ENCODE measurements at places on chromosomes 1 and 21.

DNA sequence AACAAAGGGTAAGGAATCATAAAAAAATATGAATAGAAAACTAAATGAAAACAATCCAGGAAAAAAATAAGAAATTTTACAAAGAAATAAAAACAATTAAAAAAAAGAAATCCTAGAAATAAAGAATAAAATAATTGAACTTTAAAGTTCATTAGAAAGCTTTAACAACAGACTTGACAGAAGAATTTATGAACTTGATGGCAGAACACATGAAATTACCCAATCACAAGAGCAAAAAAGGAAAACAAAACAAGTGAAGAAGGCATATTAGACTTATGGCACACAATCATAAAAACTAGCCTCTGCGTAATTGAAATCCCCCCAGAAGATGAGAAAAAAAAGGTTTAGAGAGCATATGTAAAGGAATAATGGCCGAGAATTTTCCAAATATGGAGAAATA lies 802.5 kb upstream of the B3GALT2 start:
- no peak for DNase-seq

GRCh38 chr1:91374086-91374485 lies 30.6 kb downstream of the HFM1 start:
- DNase-seq, result no peak

DNA sequence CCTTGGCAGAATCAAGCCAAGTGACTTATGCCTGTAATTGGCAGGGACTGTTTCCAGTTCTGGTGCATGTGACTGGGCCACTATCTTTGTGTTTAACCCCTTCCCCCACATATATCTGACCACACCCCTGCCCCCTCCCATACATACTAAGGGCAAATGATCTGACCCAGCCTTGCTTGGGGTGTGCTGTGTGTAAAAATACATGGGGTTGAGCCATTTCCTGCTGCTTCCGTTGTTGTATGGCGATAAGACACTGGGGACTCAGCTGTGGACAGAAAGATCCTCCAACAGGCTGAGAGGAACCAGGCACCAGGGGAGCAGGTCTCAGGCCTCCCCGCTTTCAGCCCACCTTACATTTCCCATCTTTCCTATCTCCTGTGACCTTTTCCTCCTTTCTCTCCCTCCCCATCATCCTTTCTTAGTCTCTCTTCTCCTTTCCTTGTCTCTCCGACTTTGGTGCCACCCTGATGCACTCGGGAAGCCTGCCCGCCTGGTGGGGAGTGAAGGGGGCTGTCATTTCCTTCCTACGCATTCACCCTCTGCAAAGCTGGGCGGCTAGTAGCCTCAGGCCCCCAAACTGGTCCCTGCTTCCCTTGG lies 39.7 kb downstream of the TMCC2 start:
- no peak for DNase-seq

- peak; percentile 43 for DNase-seq
These were observed 32.4 kb downstream of the KANK4 start for GRCh38 chr1:62286786-62287224.

- no peak for DNase-seq
These were observed 163.3 kb downstream of the NRIP1 start for GRCh38 chr21:14901482-14901958.

GRCh38 chr1:30511563-30511962 lies 211.8 kb downstream of the MATN1 start:
- no peak for DNase-seq

DNA sequence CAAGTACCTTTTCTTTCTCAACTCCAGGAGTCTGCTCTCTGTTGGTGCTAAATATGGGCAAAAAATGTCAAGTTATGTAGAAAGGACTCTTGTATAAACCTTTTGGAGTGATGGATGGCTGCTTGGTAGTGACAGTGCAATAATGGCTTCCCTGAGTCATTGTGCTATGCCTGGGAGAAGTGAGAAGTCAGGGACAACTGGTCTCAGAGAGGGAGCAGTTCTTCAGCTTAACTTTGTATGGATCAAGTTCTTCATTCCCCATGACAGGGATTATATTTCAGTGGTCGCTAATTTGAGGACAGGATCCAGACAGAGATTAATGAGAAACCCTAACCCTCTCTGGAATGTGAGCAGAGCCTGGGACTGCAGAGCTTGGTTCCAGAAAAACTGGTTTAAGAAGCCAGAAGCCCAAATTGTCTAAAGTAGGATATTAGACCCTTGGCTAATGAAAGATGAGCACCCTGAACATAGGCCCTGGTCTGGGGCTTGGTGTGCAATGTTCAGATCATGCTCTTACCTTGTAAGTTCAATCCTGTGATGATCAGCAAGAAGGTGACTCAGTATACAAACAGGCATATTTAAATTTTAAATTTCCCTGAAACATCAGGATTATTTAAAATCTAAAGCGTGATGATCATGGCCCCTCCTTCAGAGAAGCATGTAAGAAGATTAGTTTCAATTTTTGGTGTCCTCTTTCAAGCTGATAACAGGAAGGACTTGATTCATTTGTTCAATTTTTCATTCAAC lies 50.9 kb downstream of the NTMT2 start:
- no peak for DNase-seq

DNA sequence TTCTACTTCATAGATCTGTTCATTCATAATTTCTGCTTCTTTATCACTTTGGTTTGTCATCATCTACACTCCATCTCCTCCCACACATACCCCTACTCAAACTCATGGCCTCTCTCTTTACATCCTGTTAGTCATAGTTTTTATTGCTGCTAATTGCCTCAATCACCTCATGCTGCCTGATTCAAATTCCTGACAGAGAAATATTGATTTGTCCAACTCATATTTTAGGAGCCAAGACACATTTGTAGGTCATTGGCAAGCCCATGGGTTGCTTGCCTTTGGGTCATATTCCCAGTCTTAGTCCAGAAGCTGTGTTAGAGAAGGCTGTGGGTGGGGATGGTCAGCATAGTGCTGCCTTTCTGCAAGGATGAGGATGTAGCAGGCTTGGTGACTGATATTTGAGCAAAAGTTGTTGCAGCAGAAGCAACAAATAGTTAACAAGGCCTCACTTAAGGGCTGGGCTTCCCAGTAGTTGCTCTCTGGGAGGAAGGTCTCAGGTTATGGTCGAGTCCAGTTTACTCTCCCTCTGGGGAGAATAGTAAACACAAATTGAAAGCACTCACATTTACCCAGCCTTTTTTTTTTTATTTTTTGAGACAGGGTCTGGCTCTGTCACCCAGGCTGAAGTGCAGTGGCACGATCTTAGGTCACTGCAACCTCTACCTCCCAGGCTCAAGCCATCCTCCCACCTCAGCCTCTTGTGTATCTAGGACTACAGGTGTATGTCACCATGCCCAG lies 22.4 kb upstream of the EPS15 start:
- no peak for DNase-seq

GRCh38 chr1:86197206-86197855 lies 40.8 kb upstream of the COL24A1 start:
- DNase-seq, result peak; percentile 49

DNA sequence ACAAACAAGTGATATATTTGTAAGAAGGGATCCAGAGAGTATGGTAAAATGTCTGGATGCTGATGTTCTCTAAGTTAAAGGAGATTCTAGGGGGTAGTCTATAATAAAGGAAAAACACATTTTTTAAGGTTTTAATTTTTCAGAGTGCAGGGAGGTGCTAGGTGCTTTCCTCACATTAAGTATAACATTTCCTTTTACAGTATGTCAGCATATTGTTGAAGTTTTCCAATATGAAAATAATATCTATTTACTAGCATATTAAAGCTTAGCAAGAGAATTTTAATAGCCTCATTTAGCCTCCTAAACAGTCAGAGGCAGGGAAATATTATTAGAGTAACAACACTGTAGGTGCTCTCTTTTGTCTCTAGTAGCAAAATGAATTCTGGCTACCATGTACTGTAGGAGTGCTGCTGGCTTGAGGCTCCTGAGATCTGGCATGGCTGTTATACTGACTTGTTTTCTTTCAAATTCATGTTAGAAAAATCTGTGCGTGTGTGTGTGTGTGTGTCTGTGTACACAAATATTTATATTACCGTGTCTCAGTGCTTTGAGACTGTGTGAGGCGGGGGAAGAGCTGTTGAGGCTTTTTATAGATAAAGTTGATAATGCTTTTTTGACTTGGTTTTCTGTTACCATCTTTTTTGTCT lies 71.0 kb downstream of the POU2F1 start:
- no peak for DNase-seq

DNA sequence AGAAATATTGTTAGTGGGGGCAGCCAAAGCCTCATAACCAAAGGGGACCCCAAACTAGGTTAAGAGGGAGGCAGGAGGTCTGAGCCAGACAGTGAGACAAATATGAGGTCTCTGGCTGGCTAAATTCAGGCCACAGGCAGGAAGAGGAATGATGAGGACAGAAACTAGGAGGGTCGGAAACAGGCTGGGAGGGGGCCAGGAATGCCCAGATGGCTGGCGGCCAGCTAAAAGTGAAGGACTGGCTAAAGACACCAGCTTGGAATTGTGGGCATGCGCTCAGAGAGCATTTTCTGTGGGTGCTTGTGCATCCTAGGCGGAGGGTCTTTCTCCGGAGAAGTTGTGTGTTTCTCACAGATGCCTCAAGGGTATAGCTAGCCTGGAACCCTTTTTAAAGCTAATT lies 77.0 kb downstream of the PGM1 start:
- DNase-seq, result no peak

- DNase-seq, result peak; percentile 62
These were observed at the start of gene PPIE for GRCh38 chr1:39738622-39739366. PPIE (plus strand) TSS chr1:39738882; CDS start chr1:39738901, 19 bp downstream.

GRCh38 chr1:230827801-230828200 lies 40.5 kb downstream of the C1orf198 start:
- no peak for DNase-seq

GRCh38 chr1:30912913-30913652 lies 4.5 kb upstream of the SDC3 start:
- DNase-seq, result no peak

GRCh38 chr1:248402748-248403147 lies at the start of gene OR2T1:
OR2T1 (plus strand) TSS chr1:248403048; CDS start chr1:248406148, 3,100 bp downstream.
- no peak for DNase-seq

DNA sequence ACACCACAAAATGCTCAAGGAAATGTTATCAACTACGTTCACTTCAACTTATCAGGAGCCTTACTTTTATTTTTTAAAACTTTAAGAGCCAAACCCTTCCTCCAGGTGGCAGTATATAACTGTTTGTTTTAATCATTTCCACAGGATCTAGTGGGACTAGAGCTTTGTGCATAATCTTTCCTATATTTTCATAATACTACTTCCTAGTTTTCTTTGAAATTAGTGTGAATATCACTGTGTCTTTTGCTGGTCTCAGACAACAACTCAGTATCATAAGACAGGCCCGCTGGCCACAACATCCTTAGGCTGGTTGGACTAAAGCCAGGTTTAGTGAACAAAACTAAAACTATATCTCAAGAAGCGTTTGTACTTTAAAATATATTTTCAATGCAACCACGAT lies 145.5 kb downstream of the TIAM1 start:
- no peak for DNase-seq

DNA sequence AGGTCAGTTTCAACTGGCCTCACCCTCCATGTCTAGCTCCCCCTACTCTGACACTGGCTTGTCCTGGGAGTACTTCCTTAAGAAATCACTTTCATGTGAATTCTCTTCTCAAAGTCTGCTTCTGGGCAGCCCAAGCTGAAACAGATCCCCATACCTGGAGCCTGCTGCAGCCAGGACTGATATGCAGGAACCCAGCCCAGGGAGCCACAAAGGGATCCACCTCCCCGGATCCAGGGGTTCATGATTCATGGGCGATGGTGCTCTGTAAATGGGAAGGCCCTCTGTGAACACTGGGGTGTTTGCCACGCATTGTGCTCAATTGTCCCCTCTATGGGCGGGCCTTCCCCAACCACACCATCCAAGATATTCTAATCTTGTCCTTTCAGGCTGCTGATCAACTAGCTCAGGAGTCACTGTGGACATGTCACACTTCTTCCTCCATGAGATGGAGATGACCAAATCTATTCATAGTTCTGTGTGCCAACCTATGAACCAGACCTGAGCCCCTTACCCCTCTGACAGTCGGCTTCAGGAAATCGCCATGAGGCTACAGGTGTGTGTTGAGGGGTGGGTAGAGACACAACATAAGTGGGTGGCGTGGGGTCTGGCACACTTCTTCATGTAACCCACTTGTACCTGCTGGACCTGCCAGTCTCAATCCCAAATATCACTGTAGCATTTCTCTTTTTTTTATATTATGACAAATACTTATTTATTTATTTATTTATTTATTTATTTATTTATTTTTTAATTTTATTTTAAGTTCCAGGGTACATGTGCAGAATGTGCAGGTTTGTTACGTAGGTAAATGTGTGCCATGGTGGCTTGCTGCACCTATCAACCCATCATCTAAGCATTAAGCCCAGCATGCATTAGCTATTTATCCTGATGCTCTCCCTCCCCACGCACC lies 41.8 kb downstream of the RUNX3 start:
- no peak for DNase-seq

- DNase-seq, result peak; percentile 66
These were observed 67.2 kb downstream of the ZBTB18 start for GRCh38 chr1:244118109-244118761.

- no peak for DNase-seq
These were observed 581.0 kb downstream of the AJAP1 start for GRCh38 chr1:5235355-5235899.

- no peak for DNase-seq
These were observed 299.9 kb upstream of the PLD5 start for GRCh38 chr1:242824435-242824834.

- no peak for DNase-seq
These were observed 3.5 kb upstream of the SSX2IP start for GRCh38 chr1:84693785-84694184.

GRCh38 chr1:198678301-198678836 lies 39.5 kb downstream of the PTPRC start:
- DNase-seq, result no peak

- no peak for DNase-seq
These were observed 2.9 kb upstream of the OLIG1 start for GRCh38 chr21:33067043-33067442.

- no peak for DNase-seq
These were observed 19.4 kb upstream of the SLAMF6 start for GRCh38 chr1:160542303-160542945.

- no peak for DNase-seq
These were observed 10.0 kb downstream of the PROX1 start for GRCh38 chr1:213997772-213998107.

DNA sequence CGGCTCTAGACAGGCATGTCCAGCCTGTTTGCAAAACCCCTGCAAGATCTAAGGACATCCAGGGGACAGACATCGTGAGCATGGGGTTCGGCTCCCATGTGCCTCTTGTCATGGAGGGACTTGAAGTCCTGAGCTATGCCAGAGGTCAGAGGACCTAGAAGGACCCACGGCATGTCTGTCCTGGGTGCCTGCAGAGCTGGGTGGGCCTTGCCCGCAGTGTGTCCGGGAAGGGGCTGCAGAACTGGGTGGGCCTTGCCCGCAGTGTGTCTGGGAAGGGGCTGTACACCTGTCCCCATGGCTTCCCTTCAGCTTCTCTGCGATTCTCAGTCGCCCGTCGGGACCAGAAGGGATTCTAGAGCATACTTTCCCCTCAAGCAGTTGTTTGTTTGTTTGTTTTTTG lies 20.0 kb upstream of the TRAPPC10 start:
- no peak for DNase-seq

- no peak for DNase-seq
These were observed 128.8 kb upstream of the COA6 start for GRCh38 chr1:234244482-234244881.

- DNase-seq, result no peak
These were observed 256.2 kb upstream of the OLFM3 start for GRCh38 chr1:102252731-102253505.

Measured in NCI-H524 treated with DMSO at 0.1 percent for 48 hours (cell line).